ENCODE measurements at places on chromosomes 4 and X.

GRCh38 chr4:94595880-94596483 lies 144.2 kb downstream of the PDLIM5 start:
- DNase-seq = peak; percentile 71

DNA sequence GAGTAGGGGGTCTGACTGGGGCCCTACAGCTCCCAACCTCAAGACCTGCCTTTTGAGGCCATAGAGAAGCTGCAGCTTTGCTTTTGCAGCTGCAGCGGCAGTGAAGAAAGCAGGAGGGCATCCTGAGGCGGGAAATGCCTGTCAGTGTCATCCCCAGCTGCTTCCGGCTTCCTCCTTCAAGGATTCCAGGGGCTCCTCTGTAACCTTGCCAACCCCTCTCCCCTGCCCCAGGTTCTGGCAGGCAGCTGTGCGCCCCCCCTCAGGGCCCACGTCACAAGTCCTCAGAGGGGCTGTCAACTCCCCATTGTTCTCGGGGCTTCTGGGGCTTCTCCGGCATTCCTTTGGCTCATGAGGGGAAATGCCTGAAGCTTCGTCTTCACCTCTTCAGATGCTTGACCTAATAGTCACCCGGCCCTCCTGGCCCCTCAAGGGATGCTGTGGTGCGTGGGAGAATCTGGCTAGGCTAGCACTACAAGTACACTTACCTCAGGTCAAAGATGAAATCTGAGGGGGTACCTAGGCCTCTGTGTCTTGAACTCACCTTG lies 31.9 kb downstream of the APLN start:
- no peak for DNase-seq

GRCh38 chr4:153705743-153706468 lies 21.8 kb downstream of the TLR2 start:
- no peak for DNase-seq

GRCh38 chrX:25015486-25016360 lies at the start of gene ARX:
TSS of gene ARX (minus strand) at chrX:25015965. CDS start at chrX:25015737, 228 bp downstream.
- DNase-seq = peak; percentile 51

GRCh38 chr4:37802068-37802666 lies 24.3 kb upstream of the PGM2 start:
- DNase-seq = peak; percentile 69

DNA sequence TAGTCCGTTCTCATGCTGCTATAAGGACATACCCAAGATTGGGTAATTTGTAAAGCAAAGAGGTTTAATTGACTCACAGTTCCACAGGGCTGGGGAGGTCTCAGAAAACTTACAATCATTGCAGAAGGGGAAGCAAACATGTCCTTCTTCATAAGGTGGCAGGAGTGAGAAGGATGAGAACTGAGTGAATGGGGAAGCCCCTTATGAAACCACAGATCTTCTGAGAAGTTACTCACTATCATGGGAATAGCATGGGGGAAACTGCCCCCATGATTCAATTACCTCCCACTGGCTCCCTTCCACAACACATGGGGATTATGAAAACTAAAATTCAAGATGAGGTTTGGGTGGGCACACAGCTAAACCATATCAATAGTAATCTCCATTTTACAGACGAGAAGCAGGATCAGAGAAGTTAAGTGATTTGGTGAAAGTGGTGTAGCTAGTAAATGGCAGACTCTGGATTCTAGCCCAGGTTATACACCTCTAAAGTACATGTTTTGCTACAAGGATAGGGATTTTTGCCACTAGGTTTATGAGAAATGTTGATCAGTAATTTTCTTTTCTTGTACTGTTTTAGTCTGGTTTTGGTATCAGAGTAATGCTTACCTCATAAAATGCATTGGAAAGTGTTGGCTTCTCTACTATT lies 47.3 kb upstream of the C1GALT1C1 start:
- DNase-seq = no peak

DNA sequence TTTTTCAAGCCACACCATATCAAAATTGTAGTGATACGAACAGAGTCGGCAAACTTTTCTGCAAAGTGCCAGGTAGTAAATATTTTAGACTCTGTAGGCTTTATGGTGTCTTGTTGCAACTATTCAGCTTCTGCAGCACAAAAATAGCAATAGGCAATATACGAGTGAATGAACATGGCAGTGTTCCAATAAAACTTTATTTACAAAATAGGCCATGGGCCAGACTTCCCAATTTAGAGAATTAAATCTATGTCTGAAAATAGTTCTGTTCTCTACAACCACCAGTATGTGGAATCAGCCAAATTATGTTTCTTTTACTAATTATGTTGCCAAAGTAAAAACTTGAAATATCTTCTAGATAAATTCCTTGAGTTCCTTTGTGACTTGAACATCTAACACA lies 56.5 kb downstream of the NCAPG start:
- DNase-seq = no peak

- DNase-seq = peak; percentile 66
Measured at GRCh38 chr4:122758033-122758432, 25.5 kb downstream of the BBS12 start.

- DNase-seq = no peak
Measured at GRCh38 chr4:37662861-37663390, 23.2 kb downstream of the RELL1 start.

DNA sequence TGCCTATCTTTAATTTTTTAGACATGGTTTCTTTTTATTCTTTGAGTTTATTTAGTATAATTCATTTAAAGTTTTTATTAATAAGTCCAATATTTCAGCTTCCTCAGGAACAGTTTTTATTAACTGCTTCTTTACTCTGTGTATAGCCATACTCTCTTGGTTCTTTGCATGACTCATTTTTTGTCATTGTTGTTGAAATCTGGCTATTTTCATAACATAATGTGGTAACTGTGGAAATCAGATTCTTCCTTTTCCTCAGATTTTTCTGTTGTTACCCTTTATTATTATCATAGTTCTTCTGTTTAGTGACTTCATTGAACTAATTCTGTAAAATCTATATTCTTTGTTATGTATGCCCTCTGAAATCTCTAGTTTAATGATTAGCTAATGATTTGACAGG lies 124.9 kb upstream of the CYSLTR1 start:
- no peak for DNase-seq

DNA sequence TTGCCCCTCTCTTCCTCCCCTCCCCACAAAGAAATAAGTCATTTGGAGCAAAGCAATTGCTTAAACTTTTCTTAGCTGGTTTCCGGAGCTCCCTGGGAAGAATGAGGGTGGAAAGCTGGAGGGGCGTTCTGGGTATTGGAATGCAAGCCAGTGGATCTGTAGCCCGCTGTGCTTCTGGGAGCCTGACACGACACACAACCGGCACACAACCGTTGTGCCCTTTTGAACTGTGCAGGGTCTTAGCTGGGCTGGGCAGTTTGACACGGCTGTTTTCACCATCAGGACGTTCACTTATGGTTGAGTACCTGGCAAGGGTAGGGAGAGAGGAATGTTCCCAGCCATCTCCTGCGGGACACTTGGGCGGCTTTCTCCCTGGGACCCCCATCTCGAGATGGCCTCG lies 38.3 kb downstream of the SHROOM2 start:
- no peak for DNase-seq

DNA sequence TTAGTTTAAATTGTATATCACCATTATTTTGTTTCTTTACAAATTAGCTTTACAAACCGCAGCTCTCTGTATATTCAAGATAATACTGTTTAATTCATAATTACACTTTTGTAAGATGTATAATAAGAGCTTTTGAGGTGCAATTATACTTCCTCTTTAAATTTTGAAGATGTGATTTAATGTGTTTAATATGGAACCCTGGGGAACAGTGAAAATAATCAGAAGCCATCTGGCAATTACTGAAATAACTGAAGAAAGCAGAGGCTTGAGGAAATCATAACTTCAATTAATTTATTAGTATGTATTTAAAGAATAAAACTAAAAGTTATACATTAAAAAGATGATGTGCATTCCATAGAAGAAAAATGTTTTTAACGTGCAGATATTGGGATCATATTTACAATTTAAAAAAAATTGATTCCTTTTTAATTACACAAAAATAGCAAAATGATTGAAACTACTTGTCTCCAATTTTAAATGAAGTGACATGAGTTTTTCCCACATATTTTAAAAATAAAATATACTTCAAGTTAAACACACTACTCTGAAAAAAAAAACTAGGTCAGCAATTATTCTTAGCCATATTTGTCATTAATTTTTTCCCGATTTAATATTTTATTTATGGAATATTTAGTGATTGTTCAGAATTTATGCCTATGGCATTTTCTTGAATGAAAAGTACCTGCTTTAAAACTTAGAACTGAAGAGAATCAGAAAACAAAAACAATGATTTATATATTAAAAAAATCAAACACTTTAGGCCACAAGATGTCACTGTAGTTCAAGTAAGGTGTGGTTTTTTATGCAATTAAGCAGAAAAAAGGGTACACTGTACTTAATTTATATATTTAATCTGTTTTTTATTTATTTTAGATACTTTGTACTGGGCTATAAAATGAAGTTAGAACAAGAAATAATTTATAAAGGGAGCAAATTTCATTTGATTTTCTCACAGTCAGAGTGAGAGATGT lies 942.7 kb upstream of the NDST4 start:
- peak; percentile 4 for DNase-seq

GRCh38 chrX:153974003-153974725 lies 1.6 kb downstream of the TMEM187 start:
- DNase-seq = no peak

DNA sequence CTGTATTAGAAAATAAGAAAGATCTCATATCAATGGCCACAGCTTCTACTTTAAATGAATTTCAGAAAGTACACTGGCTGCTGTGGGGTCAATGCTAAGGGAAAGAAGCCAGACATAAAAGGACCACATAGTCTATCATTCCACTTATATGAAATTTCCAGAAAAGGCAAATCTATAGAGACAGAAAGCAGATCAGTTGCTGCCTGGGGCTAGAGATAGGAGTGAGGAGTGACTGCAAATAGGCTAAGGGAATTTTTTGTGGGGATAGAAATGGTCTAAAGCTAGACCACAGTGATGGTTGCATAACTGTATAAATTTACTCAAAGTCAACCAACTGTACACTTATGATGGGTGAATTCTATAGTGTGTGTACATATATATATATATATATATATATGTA lies 8.3 kb downstream of the GAB3 start:
- peak; percentile 51 for DNase-seq

- no peak for DNase-seq
Measured at GRCh38 chrX:154800478-154801210, 4.6 kb downstream of the MPP1 start.

DNA sequence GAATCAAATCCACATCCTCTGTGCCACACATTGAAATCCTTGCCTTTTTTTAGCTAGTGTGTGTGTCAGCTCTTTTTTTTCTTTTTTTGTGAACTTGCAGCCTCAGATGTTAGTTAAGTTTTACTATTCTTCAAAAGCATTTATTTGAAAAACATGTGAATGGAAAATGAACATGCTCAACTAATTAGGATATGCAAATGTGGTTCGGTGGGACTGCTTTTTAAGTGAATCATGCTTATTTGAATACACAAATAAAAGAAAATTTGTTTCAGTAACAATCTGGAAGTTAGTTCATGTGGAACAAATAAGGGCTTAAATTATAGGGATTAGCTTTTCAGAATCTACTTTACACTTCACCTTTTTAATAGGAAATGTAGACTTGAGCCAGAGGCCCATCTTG lies 751.5 kb upstream of the FAM241A start:
- no peak for DNase-seq

- DNase-seq = no peak
Measured at GRCh38 chr4:11611868-11612267, 183.2 kb upstream of the HS3ST1 start.

DNA sequence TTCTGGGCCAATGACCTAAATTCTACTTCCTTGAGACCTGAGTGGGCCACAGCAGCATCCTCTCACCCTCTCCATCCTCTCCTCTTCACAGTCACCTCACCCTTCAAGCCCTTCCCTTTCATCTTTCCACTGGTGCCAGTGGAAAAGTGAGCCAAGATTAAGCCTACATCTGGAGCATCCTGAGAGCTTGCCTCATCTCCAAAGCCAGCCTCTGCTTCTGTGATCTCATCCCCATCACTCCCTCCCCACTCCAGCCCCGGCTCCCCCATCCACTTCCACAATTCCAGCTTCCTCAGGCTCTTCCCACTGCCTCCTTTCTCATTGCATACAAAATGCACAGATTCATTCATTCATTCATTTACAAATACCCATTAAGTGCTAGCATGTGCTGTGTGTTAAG lies 10.1 kb upstream of the RASL11B start:
- no peak for DNase-seq

DNA sequence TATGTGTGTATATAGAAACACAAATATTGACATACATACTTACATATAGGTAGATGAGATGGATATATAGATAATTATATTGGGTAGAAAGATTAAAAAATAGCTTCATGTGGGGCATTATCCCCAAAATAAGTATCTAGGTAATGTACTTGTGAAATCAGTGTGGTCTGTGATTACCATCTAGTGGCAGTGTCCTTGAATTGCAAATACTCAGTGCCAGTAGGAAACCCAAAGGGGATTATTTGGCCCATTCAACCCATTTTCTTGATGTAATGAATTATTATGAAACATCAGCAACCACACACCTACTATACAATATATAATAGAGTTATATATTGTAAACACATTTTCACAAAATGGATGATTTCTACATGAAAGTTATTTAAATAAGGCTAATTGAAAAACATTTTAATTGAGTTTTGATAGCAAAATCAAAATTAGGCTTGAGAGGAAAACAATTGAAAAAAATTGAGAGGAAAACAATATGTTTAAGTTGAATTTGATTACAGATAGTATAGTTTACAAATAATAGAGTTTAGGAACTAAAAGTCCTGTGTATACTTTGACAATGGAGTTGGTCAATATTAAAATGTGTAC lies 389.4 kb downstream of the GALNTL6 start:
- DNase-seq = peak; percentile 41

DNA sequence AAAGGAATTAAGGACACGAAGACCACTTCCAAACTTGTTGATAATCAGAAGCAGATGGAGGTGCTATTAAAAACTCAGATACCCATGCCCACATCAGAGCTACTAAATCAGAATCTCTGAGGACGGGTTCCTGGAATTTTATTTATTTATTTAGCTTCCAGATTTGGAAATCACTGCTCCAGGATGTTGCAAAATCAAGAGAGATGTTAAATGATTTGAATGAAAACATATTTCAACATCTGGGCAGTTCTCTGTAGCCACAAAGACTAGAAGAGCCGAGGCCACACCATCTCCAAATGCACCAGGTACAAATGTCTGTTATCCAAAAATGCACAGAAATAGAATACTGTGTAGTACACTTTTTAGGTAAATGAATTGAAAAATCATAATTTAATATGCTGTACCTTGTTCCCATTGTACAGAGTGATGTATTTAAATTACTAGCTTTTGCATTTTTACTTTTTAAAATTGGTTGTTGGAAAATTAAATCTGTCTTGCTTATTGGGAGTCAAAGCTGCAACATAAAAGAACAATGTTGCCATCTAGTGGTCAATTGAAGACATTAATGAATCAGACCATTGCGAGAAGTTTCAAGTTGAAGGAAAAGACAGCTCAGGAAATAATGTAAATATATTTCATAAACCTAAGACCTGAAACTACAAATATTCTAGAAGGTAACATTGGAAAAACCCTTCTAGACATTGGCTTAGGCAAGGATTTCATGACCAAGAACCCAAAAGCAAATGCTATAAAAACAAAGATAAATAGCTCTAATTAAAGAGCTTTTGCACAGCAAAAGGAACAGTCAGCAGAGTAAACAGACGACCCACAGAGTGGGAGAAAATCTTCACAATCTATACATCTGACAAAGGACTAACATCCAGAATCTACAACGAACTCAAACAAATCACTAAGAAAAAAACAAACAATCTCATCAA lies 151.3 kb upstream of the TTC29 start:
- DNase-seq = peak; percentile 40

Measured in hematopoietic multipotent progenitor cell treated with erythropoietin and hydrocortisone succinate and interleukin-3 and kit ligand, for 8 days (in vitro differentiated cells).